ENCODE measurements at places on chromosomes 11 and 22. TPM values are rescaled to one million over a fixed set of nuclear protein-coding genes. Genes with fewer than 3 reads are reported as not detected.

GRCh38 chr22:27879923-27880322, 39.1 kb downstream of the PITPNB start:
- peaks cover 21% of the 10 kb centered on the region for H3K36me3 ChIP-seq
- H3K4me1 ChIP-seq: no peaks in the 10 kb centered on the region
- H3K27ac ChIP-seq: no peak overlapping the region
- no peak for DNase-seq

DNA sequence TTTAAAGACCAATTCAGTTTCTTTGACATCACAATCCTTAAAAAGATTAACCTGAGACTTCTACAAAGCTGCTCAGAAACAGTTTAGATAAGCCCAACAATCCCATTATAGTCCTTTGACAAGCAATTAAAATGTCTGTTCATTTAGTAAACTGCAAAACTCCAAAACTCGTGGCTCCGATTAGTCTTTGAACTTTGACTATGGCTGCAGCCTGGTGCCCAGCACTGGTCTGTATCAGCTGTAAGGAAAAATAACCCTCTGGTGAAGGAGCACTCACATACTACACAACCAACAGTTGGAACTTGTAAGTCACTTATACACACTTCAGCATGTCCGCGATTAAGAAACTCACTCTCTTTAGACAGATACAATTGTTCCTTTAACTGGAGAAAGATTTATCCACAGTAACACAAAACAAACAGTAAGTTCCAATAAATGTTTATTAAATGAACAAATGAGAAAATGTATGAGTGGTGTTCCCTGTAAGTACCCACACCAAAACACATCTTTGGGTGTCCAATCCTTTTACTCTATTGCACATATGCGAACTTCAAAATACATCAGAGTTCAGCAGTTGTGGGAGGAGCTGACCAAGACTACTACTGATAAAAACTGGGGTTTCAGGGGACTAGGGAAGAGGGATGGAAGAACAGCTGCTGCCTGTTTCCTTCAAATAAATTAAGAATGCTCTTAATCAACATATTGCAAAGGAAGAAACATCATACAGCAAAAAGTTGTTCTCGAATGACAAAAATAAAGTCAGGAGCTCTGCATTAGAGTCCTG, 36.4 kb downstream of the PITPNB start:
- H3K27me3 ChIP-seq: no peaks in the 10 kb centered on the region
- no peak overlapping the region for H3K27ac ChIP-seq
- no peaks in the 10 kb centered on the region for H3K4me1 ChIP-seq
- no peak for DNase-seq

The C11orf21 gene
- 10.8 TPM for polyA plus RNA-seq

The SHISAL1 gene
- not detected for polyA plus RNA-seq

GRCh38 chr11:112321501-112322172, 61.0 kb upstream of the PLET1 start:
- no peaks in the 10 kb centered on the region for H3K27me3 ChIP-seq
- no peaks in the 10 kb centered on the region for H3K36me3 ChIP-seq
- H3K27ac ChIP-seq: no peak overlapping the region
- peak; percentile 18 for DNase-seq

DNA sequence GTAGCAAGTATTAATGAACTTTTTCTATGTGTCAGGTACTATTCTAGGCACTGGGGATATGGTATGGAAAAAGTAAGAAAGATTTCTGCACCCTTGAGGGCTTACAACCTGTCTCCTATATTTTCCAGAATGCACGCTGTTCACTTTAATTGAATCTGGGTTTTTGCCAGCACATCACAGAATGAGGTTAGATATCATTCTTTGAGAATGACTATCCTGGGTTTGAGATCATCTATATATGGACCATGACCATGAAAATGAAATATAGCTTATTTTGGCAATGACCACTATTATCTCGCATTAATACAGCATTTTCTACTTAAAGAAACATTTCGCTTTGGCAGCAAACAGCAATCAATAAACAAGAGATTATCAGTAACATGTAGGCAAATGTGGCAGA, 46.9 kb downstream of the C11orf71 start:
- no peak for DNase-seq
- no peak overlapping the region for H3K4me3 ChIP-seq
- H3K4me1 ChIP-seq: no peaks in the 10 kb centered on the region
- no peaks in the 10 kb centered on the region for H3K27me3 ChIP-seq

- H3K4me1 ChIP-seq: no peaks in the 10 kb centered on the region
- H3K27me3 ChIP-seq: peaks cover 6% of the 10 kb centered on the region
- no peak overlapping the region for H3K27ac ChIP-seq
- H3K36me3 ChIP-seq: no peaks in the 10 kb centered on the region
Observed at GRCh38 chr11:20627026-20627425, 27.6 kb downstream of the SLC6A5 start.

The XNDC1N gene
- 2.1 TPM for polyA plus RNA-seq

The TSGA10IP gene
- not detected for polyA plus RNA-seq

DNA sequence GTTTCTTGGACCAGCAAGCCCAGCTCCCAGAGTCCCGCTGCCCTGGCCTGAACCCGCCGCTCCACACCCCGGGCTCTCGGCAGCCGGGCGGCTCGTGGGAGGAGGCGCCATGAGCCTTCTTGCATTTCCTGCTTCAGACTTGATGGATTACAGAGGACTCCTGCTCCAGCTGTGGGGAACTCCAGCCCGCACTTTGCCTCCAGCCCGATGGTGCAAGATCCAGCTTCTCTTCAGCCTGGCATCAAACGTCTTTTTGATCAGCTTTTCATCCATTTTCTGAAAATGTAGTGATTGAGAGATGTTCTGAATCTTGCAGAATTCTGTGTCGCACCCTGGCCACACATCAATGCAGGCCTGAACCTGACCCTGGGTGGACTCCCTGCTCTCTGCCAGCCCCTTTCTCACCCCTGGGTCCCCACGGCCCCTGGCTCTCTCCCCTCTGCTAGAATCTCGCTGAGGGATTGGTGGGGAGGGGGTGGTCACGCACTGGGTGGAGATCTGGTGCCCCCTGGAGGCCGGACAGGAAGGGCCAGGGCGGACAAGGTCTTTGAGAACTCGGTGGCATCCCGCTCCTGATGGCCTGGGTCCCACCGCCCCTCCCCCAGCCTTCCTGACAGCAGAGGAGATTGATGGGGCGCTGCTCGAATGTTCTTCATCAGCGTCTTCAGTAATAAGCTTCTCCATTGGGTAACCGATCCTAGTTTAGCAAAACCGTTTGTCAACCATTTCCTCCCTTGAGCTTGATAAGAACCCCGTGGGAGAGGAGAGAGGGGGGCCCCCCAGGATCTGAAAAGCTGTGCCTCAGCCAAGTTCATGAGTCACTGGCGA, 12.1 kb upstream of the NFAM1 start:
- H3K36me3 ChIP-seq: no peaks in the 10 kb centered on the region
- H3K4me3 ChIP-seq: peak overlapping the region; percentile 23
- H3K27me3 ChIP-seq: no peaks in the 10 kb centered on the region
- DNase-seq: peak; percentile 88

DNA sequence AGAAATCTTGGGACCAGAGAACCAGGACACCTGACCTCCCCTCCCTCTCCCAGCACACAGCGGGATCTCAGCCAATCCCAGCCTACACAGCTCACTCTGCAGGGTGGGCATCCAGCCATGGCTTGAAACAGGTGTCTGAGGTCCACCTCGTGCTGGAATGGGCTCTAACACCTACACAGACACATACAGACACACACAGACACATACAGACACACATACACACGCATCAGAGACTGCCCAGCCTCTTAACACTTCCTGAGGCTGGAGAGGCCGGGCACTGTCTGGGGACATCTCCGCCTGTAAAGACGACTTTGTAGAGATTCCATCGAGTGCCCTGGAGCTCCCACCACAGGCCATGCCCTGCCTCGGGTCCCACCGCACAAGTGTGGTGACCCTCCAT, 36.7 kb downstream of the CAPN1 start:
- H3K36me3 ChIP-seq: no peaks in the 10 kb centered on the region
- peaks cover 36% of the 10 kb centered on the region for H3K4me1 ChIP-seq
- H3K4me3 ChIP-seq: no peak overlapping the region
- no peak overlapping the region for H3K27ac ChIP-seq
- no peak for DNase-seq
- H3K27me3 ChIP-seq: no peaks in the 10 kb centered on the region

- peaks cover 75% of the 10 kb centered on the region for H3K36me3 ChIP-seq
- peak; percentile 35 for DNase-seq
- no peak overlapping the region for H3K4me3 ChIP-seq
- H3K27ac ChIP-seq: peak overlapping the region; percentile 4
- H3K4me1 ChIP-seq: peaks cover 40% of the 10 kb centered on the region
Observed at GRCh38 chr22:23698094-23698493, 7.3 kb downstream of the RGL4 start.

The MRPL40 gene
- polyA plus RNA-seq: 61.4 TPM

DNA sequence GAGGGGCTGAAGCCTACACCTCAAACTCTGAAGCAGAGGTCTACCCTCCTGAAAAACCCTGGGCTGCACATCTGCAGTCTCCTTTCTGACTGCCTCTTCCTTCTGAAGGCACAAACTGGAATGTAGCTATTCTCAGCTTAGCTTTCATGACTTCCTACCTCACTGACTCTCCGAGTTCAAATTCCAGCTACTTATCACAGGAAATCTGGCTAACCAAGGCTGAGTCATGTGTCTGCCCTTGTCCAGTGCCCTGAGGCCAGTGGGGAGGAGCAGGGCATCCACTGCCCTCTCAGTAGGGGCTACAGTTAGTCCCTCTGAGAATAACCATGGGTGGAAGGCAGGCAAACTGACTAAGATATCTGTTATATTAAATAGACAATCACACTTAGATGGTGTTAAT, 29.2 kb downstream of the PDGFD start:
- no peak overlapping the region for H3K4me3 ChIP-seq
- H3K27me3 ChIP-seq: no peaks in the 10 kb centered on the region
- DNase-seq: no peak
- H3K36me3 ChIP-seq: no peaks in the 10 kb centered on the region
- H3K4me1 ChIP-seq: no peaks in the 10 kb centered on the region
- no peak overlapping the region for H3K27ac ChIP-seq

DNA sequence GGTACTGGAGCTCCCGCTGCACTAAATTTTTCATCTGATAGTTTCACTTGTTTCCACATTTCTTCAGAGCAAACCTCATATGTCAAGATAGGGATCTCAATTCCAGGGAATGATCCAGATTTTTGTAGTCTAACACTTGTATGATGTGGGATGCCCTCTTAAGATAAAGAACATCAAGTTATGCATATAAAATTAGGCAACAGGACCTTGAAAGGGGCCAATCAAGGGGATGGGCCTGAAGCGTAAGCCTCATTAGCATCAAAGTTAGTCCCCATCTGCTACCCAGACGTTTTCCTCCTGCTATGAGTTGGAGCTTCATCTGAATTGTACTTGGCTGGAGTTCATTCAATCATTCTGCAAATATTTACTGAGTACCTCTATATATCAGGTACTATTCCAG, 17.5 kb downstream of the PDGFD start:
- no peak for DNase-seq
- H3K4me3 ChIP-seq: no peak overlapping the region
- H3K27ac ChIP-seq: no peak overlapping the region
- H3K36me3 ChIP-seq: no peaks in the 10 kb centered on the region

DNA sequence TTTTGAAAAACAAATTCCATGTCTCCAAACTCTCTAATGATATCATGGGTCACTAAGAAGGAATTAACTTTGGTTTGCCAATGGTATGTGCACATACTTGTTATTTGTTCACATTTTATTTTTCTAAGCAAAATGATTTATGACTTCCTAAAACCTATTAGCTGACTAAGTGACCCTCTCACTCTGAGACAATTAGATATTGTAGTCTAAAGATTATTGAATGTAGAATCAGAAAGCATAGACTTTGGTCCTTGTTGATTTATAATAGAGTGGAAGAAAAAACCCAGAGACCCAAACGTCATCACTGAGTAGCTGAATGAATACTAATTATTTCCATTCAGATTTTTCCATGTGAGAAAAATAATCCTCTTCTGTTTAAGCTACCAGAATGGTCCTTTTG, 243.5 kb upstream of the ANO3 start:
- no peaks in the 10 kb centered on the region for H3K36me3 ChIP-seq
- H3K4me3 ChIP-seq: no peak overlapping the region
- H3K27me3 ChIP-seq: no peaks in the 10 kb centered on the region
- no peak for DNase-seq
- H3K4me1 ChIP-seq: no peaks in the 10 kb centered on the region

The OR52E8 gene
- not detected for polyA plus RNA-seq

GRCh38 chr11:45593992-45594391, 71.4 kb downstream of the CHST1 start:
- H3K4me3 ChIP-seq: no peak overlapping the region
- H3K36me3 ChIP-seq: no peaks in the 10 kb centered on the region
- no peak for DNase-seq
- H3K27me3 ChIP-seq: no peaks in the 10 kb centered on the region
- no peak overlapping the region for H3K27ac ChIP-seq

DNA sequence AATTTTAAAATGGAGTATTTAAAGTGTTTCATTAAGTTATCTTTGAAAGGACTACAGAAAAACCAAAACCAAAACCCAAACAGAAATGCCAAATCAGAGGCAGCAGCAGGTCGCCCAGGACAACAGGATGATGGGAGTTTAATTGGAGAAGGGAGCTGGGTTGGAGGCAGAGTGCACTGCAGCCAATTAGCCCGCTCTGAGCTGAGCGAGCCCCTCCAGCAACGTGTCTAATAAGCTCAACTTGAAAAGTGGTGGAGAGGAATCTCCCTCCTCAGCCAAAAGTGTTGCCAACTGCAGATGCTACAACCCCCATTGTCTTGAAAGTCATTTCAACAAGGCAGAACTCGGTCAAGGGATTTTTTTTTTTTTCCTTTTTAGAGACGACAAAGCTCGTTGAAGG, 323.9 kb downstream of the CADM1 start:
- no peak overlapping the region for H3K27ac ChIP-seq
- DNase-seq: no peak
- H3K27me3 ChIP-seq: no peaks in the 10 kb centered on the region
- H3K4me3 ChIP-seq: no peak overlapping the region
